ENCODE measurements at places on chromosomes 2 and 18. TPM values are rescaled to one million over a fixed set of nuclear protein-coding genes. Genes with fewer than 3 reads are reported as not detected.

The KCNG2 gene
- 1.7 TPM for total RNA-seq

The HSBP1L1 gene
- 30.6 TPM for total RNA-seq

The MARCHF4 gene
- 0.06 TPM for total RNA-seq

The ASXL3 gene
- total RNA-seq = 16.3 TPM

The CHAC2 gene
- 4.0 TPM for total RNA-seq

The GPC1 gene
- total RNA-seq = 62.5 TPM

The BUB1 gene
- total RNA-seq = 12.4 TPM

The ACTG2 gene
- total RNA-seq = 20.5 TPM

GRCh38 chr2:80473796-80474195, 169.2 kb upstream of the LRRTM1 start:
- no peak overlapping the region for H3K4me3 ChIP-seq
- peaks cover 5% of the 10 kb centered on the region for H3K4me1 ChIP-seq
- no peaks in the 10 kb centered on the region for H3K27me3 ChIP-seq
- no peak overlapping the region for H3K27ac ChIP-seq
- DNase-seq = peak; percentile 68

DNA sequence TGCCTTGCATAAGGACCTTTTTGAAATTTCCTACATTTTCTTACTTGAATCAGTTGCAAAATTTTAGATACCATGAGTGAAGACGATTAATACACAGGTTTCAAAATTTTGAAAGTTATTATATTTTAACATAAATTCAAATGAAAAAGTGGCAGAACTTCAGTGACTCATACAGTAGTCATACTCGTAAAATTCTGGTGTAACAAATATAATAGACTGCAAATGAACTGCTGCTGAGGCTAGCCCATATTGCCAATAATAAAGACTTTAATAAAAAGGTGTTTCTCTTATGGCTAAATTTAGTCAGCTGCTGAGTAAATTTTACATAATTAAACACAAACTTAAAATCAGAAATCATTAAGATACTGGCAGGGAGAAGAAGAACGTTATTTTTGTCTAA, 36.9 kb downstream of the MSH6 start:
- DNase-seq = no peak
- no peak overlapping the region for H3K4me3 ChIP-seq
- peaks cover 54% of the 10 kb centered on the region for H3K36me3 ChIP-seq
- no peaks in the 10 kb centered on the region for H3K4me1 ChIP-seq
- H3K27me3 ChIP-seq = no peaks in the 10 kb centered on the region

- no peaks in the 10 kb centered on the region for H3K4me1 ChIP-seq
- DNase-seq = no peak
- no peak overlapping the region for H3K27ac ChIP-seq
- no peak overlapping the region for H3K4me3 ChIP-seq
These were observed 503.2 kb upstream of the FAM98A start for GRCh38 chr2:34102339-34102738.

- H3K27ac ChIP-seq = no peak overlapping the region
- H3K4me1 ChIP-seq = no peaks in the 10 kb centered on the region
- peak; percentile 14 for DNase-seq
- no peaks in the 10 kb centered on the region for H3K27me3 ChIP-seq
- no peaks in the 10 kb centered on the region for H3K36me3 ChIP-seq
- no peak overlapping the region for H3K4me3 ChIP-seq
These were observed 547.6 kb downstream of the CPS1 start for GRCh38 chr2:211103989-211104388.

DNA sequence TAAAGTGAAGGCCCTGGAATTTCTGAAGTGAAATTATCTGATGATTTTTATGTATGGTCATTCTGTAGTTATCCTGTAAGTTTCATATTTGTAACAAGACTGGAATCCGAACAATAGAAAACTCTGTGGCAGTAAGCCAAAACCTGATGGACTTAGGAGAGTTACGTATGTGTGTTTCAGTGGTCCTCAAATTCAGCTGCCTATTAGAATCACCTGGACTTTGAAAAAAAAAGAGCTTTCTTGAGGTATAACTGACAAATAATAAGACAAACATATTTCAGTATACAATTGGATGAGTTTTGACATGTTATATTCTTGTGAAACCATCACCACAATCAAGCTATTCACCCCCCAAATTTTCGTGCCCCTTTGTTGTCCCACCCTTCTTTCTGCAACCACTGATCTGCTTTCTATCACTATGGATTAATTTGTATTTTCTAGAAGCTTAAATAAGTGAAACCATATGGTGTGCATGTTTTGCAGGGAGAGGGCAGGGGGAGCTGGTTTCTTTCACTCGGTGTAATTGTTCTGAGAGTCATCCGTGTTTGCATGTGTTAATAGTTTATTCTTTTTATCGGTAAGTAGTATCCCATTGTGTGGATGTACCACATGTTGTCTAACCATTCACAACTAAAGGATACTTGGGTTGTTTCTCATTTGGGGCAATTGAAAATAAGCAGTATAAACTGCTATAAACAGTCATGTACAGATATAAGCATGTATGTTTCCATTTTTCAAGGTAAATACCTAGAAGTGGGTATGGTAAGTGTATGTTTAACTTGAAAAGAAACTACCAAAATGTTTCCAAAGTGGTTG, 50.2 kb upstream of the EML4 start:
- no peaks in the 10 kb centered on the region for H3K36me3 ChIP-seq
- H3K4me3 ChIP-seq = no peak overlapping the region
- no peak overlapping the region for H3K27ac ChIP-seq
- peaks cover 16% of the 10 kb centered on the region for H3K4me1 ChIP-seq
- no peaks in the 10 kb centered on the region for H3K27me3 ChIP-seq

DNA sequence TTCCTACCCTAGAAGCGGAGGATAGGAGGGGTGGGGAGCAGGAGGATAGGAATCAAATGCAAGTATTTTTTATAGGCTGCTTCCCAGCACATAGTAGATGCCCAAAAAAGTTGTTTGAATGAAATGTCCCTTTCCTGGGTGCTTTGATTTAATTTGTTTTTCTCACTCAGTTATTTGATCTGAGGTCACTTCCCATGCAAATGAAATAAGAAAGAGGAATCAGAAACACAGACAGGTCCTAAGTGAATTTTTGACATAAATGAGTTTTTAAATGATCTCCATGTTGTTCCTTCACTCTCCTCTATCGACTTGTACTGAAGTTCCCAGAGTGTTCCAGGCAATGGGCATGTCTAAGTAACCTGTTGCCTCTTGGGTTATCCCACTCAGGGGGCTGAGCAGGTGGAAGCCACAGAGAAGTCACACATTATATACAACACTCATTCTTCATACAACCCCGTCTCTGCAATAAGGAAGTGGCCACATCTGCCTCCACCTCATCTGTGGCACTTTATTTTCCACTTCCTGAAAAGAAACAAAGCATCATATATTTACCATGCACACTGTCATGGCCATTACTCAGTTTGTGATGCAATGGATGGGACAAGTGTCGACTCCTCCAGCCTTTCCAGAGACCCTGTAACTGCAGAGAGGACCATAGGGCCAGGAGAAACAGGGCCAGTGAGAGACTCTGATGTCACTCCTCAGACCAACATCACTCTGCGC, 81.9 kb upstream of the ZNF397 start:
- no peak overlapping the region for H3K4me3 ChIP-seq
- peaks cover 4% of the 10 kb centered on the region for H3K4me1 ChIP-seq
- H3K27me3 ChIP-seq = no peaks in the 10 kb centered on the region
- DNase-seq = peak; percentile 15
- no peak overlapping the region for H3K27ac ChIP-seq
- no peaks in the 10 kb centered on the region for H3K36me3 ChIP-seq

GRCh38 chr2:215626812-215627281, 191.0 kb upstream of the FN1 start:
- H3K27ac ChIP-seq = no peak overlapping the region
- H3K36me3 ChIP-seq = no peaks in the 10 kb centered on the region
- no peaks in the 10 kb centered on the region for H3K27me3 ChIP-seq
- peak; percentile 33 for DNase-seq

DNA sequence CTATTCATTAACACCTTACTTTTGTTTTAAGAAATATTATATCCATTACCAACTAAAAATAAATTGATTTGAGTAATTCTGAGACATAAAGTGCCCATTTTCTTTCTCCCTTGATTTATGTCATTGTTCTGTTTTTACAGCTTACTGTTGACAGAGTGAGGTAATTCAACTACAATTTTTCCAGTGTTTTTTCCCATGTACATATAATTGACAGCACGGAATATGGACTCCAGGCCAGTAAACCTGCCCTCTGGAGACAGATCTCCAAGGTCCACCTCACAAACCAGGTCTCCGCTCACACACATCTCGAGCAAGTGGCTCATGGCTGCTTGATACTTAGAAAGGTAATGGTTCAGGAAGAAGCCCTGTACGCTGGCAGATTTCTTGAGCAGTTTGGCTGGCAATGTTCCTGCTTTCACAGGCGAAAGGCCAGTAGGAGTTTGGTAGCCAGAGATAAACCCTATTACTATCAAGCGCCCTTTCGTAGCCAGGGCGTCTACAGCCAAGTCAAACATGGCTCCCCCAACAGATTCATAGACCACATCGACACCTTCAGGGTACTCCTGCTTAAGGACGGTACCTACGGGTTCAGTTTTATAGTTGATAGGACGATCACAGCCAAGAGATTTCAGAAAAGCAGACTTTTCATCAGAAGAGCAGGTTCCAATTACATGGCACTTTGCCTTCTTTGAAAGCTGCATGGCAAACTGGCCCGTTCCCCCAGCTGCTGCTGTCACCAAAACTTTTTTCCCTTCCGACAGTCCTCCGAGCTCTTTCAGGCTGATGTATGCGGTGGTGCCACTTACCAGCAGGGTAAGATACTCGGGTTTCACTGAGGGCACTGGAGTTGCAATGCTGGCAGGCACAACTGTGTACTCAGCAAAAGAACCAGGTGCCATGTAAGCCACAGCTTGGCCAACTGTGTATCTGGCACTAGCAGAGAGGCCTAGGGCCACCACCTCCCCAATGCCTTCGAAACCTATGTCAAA, 7.4 kb downstream of the PTGR3 start:
- no peak for DNase-seq
- H3K4me1 ChIP-seq = peaks cover 59% of the 10 kb centered on the region
- no peak overlapping the region for H3K4me3 ChIP-seq
- H3K27me3 ChIP-seq = peaks cover 3% of the 10 kb centered on the region
- H3K36me3 ChIP-seq = peaks cover 20% of the 10 kb centered on the region

GRCh38 chr2:166404831-166405568, 29.3 kb upstream of the SCN9A start:
- no peaks in the 10 kb centered on the region for H3K27me3 ChIP-seq
- H3K4me3 ChIP-seq = no peak overlapping the region
- no peak overlapping the region for H3K27ac ChIP-seq
- no peak for DNase-seq

DNA sequence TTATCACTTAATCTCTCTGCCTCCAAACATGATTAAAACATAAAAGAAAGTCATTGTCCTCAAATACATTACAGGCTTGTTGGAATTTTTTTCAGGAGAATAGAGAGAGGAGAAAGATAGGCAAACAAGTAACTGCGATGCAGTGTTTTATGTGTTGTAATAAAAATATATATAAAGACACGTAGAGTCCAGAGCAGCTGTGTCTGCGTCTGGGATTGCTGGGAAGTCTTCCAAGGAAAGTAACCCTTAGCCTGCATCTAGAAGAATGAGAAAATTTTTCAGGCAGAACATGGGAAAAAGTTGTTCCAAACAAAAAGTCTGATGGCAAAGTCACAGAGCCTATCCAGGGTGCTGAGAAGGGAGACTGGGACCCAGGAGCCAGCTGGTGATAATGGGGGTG, 91.8 kb upstream of the ST6GAL2 start:
- DNase-seq = peak; percentile 90
- no peak overlapping the region for H3K4me3 ChIP-seq
- no peaks in the 10 kb centered on the region for H3K36me3 ChIP-seq
- no peak overlapping the region for H3K27ac ChIP-seq
- H3K4me1 ChIP-seq = peaks cover 4% of the 10 kb centered on the region
- no peaks in the 10 kb centered on the region for H3K27me3 ChIP-seq

DNA sequence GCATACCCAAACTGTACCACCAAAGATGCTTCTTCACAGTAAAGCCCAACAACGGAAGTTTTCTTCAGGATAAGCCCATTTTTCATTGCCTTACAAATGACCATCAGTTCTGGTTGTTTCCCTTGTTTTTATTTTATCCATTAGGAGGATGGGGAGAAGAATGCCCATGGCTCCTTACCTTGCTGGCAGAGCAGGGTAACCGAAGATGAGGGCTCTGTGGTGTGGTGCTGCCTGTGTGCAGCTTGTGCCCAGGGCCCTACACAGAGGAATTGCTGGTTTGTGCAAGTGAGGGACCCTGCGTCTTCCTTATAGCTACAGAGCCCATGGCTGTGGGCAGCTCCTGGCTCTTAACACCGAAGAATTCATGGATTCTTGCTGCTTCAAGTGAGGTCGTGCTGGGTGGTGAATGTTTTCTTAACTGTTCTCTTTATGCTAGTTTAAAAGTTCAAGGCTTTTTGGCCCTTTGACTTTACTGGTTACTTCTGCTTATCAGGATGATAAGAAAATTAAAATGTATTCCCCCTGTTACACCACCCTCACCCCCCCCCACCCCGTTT, 110.6 kb downstream of the MAP4K4 start:
- H3K27me3 ChIP-seq = no peaks in the 10 kb centered on the region
- H3K4me3 ChIP-seq = no peak overlapping the region
- H3K27ac ChIP-seq = no peak overlapping the region
- DNase-seq = no peak

- no peak overlapping the region for H3K4me3 ChIP-seq
- H3K27me3 ChIP-seq = no peaks in the 10 kb centered on the region
- H3K36me3 ChIP-seq = no peaks in the 10 kb centered on the region
- H3K4me1 ChIP-seq = peaks cover 13% of the 10 kb centered on the region
- DNase-seq = no peak
These were observed 142.8 kb downstream of the CCDC148 start for GRCh38 chr2:158313734-158314133.

- no peaks in the 10 kb centered on the region for H3K4me1 ChIP-seq
- H3K4me3 ChIP-seq = no peak overlapping the region
- no peaks in the 10 kb centered on the region for H3K36me3 ChIP-seq
- no peak overlapping the region for H3K27ac ChIP-seq
- no peak for DNase-seq
These were observed 192.0 kb upstream of the HNRNPA3 start for GRCh38 chr2:177020524-177021119.

DNA sequence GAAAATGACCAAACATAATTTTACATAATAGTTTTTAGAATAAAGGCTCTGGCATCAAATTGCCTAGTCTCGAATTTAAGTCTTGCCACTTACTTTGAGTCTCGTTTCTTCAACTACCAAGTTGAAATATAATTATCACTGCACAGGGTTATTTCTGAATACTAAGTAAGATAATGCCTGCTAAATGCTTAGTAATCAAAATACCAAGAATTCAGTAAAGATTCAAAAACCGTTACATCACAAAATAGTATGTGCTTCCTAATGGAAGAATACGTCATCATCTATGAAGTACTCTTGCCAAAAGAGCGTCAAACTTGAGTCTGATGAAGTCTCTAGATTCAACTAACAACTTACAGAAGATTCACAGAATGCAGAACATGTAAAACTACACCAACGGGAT, 40.5 kb downstream of the ATL2 start:
- H3K4me3 ChIP-seq = no peak overlapping the region
- H3K27me3 ChIP-seq = no peaks in the 10 kb centered on the region
- H3K27ac ChIP-seq = no peak overlapping the region
- peaks cover 14% of the 10 kb centered on the region for H3K36me3 ChIP-seq
- DNase-seq = no peak

GRCh38 chr2:228103379-228103778, 78.1 kb downstream of the SPHKAP start:
- no peaks in the 10 kb centered on the region for H3K36me3 ChIP-seq
- H3K27me3 ChIP-seq = no peaks in the 10 kb centered on the region
- peaks cover 3% of the 10 kb centered on the region for H3K4me1 ChIP-seq
- H3K27ac ChIP-seq = no peak overlapping the region
- no peak overlapping the region for H3K4me3 ChIP-seq
